ENCODE measurements at places on chromosomes 6 and 20.
A peak's percentile ranks its signal among the peaks of the same experiment; 100 is the strongest.

DNA sequence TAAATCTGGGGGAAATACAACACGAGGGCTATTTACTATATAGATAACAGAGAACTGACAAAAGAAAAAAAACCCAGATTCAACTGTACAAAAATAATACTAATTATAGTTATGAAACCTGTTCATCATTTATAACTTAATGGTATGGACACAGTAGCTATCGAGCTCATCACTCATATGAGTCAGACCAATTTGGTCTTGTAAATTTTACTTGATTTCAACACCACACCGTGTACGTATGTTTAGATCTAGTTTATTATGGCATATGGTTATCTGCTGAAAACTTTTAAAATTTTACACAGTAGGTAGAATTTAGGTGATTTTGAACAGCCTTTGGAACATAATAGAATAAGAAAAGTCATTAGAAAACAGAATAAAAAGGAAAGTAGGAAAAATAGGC, 5.5 kb downstream of the MYLK4 start:
- DNase-seq = no peak

- no peak for DNase-seq
These were observed 406.6 kb upstream of the IRAK1BP1 start for GRCh38 chr6:78460711-78461110.

GRCh38 chr20:22466447-22467171, 117.8 kb downstream of the FOXA2 start:
- DNase-seq = no peak

GRCh38 chr6:125481056-125481455, 179.3 kb upstream of the HDDC2 start:
- DNase-seq = no peak

GRCh38 chr6:169568314-169569087, 133.3 kb downstream of the WDR27 start:
- DNase-seq = no peak

GRCh38 chr6:126546541-126547120, 206.7 kb downstream of the CENPW start:
- no peak for DNase-seq

- no peak for DNase-seq
These were observed 164.2 kb upstream of the PLN start for GRCh38 chr6:118383924-118384323.

DNA sequence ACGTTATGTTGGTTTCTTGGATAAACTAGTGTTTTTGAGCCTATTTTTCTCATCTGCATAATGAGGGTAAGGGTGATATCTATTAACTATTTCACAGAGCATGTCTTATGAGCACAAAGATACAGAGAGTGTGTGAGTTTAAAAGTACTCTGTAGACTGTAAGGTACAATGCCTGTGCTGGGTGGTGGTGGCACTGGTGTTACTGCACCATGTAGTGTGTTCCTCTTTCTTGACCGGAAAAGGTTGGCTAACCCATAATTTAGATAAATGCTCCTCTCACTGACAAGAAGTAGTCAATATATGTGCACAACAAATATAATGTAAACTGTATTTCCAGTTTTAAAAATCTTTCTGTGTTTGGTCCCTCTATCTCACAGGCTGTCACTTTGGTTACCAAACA, 116.2 kb upstream of the MMS22L start:
- no peak for DNase-seq

DNA sequence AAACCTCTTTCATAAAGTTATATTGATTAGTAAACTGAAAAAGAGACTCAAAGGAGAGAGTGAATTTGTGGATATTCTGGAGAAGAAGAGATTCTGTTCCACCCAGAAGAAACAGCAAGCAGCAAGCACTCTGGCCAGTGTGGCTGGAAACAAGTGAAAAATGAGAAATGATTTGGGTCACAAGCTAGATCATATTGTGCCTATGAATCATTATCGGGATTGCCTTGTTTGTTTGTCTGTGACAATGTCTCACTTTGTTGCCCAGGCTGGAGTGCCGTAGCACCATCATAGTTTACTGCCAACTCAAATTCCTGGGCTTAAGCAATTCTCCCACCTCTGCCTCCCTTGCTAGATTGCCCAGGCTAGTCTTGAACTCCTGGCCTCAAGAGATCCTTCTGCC, 106.5 kb upstream of the LOC128125822 start:
- no peak for DNase-seq

DNA sequence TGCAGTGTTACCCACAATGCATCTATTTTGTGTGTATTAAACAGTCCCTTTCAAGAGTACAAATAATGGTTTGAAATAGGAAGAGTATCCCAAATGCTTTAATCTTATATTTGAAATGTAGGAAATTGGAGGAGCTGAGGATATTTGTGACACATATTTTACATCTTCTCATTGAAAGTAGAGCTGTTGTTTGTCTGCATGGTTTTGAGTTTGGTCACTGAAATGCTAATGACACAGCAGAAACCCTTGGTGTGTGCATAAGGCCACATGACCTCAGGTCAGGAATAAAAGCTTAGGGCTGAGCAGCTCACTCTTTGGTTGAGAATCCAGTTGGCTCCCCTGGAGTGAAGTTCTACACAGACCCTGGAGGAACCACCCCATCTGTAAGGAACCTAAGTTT, 49.8 kb downstream of the TPD52L1 start:
- DNase-seq = no peak

DNA sequence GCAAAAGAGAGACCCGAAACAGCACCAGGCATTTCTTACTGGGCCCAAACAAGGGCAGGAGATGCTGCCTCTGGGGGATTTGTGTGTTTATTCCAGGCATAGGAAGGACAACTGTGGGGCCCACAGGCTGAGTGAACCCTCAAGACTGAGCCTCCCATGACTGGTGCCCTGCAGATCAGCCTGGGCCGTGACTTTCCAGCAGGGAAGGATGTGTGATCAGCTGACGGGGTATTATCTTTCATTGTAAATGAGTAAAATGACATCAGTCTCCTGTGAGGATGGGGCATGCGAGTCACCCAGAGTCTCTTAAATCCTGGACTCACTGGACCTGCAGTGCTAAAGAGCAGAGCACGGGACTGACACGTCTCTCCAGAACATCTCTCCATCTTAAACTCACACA, 3.9 kb upstream of the TEAD3 start:
- no peak for DNase-seq

DNA sequence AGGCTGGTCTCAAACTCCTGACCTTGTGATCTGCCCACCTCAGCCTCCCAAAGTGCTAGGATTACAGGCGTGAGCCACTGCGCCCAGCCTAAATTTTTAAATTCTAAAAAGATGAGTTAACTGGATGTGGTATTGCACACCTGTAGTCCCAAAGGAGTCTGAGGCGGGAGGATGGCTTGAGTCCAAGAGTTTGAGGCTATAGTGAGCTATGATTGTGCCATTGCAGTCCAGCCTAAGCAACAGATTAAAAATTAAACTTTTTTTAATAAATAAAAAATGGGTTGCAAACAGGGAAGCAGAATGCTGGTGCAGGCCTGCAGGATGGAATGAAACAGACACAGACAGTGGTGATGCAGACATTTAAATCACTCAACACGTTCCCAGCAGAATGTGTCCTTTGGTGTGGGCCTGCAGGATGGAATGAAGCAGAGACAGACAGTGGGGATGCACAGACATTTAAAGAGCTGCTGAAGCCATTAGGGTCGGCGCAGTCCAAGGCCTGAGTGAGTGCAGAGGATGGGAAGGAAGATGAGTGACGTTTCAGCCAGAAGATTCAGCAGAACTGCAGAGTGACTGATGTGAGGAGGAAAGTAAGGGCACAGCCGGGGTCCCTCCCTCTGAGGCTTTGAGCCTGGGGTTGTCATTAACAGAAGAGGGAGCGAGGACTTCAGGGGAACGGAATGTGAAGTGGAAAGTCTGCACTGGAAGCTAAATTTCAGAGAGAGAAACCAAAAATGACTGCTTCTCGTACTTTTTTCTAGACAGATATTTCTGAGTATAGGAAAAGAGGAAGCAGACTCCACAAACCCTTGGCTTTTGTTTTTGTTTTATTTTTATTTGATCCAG, 117.5 kb downstream of the RIN2 start:
- DNase-seq = peak; percentile 36

GRCh38 chr20:25382704-25383370, 7.8 kb downstream of the ABHD12 start:
- DNase-seq = no peak

GRCh38 chr6:77466451-77467437, 3.5 kb upstream of the HTR1B start:
- no peak for DNase-seq

DNA sequence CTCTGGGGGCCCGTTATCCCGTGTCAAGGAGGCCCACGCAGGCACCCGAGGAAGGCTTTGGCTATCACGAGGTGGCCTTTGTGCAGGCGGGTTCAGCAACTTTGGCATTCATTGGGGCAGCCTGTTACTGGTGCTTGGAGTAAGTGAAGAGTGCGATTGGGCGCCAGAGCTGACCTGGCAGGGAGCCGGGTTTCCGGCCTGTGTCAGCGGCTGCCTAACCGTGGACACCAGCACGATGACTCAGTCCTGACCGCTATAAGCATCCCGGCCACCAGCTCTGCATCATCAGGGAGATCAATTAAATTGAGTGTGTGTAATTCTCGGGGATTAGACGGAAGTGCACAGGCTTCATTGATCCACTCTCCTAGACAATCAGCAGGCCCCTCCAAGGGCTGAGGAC, 45.9 kb downstream of the CDH4 start:
- DNase-seq = no peak

GRCh38 chr20:37205794-37206193, 26.4 kb upstream of the MROH8 start:
- DNase-seq = no peak

- DNase-seq = no peak
These were observed 14.7 kb downstream of the UQCC2 start for GRCh38 chr6:33696548-33697518.

DNA sequence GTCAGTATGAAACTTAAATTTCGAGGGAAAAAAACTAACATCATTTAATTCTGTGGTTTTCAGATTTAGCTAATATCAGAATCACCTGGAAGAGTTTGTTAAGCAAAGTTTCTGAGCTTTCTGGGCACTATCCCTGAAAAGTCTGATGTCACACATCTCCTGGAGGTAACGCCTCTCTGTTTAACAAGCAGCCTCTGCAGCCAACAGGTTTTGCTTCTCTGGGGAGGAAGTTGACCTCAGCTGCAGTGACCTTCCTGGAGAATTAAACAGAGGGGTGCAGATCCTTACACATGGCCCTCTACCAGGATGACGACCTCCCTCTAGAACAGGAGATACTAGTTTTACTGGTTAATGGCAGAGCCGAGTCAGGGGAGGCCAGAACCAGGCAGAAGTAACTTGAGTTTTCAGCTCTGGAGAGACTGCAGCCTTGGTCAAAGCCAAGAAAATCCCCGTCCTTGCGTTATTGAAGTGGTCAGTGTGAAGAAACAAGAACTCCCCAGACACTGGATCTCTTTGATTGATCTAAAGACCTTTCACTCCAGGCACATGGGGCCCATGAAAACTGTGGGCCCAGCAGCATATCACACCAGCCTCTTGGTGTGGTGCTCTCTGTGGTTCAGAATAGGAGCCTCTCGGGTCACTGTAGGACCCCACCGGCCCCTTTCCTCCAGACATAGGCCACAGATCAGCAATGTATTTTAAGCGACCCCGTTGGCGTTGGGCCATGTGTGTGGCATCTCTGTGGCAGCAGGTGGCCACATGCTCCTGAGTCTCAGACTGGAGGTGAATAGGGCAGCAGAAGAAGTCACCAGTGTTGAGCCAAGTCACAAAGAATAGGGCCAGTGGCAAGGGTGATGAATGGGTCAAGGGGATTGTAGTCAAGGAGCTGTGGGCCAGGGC, 33.4 kb upstream of the CCR6 start:
- peak; percentile 12 for DNase-seq
